ENCODE measurements at places on chromosomes 6 and 20.
A peak's percentile ranks its signal among the peaks of the same experiment; 100 is the strongest.

DNA sequence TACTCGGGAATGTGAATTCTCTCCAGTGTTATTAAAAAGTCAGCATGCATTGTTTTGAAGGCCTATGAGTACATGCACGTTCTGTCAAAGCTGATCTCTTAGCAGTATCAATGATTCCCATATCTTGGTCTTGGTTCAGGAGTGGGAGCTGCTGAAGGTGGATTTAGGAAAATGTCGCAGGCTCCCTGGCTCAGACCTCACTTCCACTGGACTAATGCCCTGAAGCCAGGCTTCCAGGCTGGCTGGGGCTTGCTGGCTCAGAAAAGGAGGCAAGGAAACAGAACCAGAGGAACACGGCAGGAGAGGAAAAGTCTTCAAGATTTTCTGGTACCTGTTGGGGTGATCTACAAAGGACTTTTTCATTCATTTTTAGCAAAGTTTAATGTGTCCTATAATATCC is 81.6 kb downstream of the OLIG3 start:
- no peak for DNase-seq

DNA sequence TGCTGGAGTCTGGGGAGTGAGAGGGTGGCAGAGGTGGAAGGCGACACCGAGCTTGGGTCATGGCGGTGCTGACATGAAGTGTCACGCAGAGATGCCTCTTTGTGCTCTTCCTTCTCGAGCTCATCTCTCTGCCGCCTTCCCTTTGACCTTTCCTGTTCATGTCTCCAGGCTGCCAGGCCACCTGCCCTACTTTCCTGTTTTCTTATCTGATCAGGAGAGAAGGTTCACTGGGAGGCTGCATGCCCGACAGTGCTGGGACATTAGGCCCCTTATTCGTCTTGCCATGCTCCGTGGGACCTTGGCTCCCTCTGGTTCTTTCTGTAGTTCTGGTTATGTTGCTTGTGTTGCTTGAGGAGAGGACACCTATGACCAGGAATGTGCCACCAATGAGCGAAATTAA is 33.2 kb downstream of the CST8 start:
- no peak for DNase-seq

- peak; percentile 81 for DNase-seq
Observed at GRCh38 chr6:27893836-27894807, 18.1 kb downstream of the OR2B2 start.

- DNase-seq, result peak; percentile 77
Observed at GRCh38 chr6:42045538-42046460, 4.5 kb upstream of the TAF8 start.

GRCh38 chr6:150004101-150004782 is 21.1 kb downstream of the RAET1L start:
- DNase-seq, result peak; percentile 80

DNA sequence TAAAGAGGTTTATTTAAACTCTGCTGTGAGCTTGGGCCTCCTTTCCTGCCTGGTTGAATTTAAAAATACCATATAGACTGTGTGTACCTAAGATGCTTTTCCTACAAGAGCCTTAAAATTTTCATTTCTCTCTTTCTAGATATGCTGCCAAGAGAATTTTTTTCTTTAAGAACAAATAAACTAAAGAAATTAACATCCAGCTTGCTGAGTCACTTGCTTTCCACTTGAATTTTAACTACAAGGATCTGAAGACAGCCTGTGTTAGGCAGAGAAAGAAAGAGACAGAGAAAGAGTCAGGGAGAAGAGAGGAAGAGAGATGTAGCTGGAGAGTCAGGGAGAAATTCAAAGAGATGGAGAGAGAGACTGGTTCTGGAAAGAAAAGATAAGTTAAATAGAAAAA is 18.3 kb upstream of the SNAP25 start:
- DNase-seq, result no peak

DNA sequence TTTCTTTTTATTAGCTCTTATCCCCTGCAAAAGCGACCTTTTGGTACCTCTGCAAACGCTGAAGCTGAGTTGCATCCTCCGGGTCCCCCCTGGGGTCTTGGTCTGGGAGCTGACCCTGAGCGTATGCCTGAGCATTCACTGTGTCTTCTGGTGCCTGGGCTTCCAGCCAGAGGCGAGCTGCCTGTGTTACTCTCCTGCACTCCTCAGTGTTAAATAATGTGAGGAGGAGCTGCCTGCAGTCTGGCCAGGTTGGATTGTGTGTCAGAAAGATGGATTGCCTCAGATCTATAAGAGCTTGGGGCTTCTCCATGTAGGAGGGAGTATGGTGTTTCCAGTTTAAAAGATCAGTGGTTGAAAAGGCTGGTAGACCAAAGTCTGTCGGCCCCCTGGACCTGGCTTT is 8.7 kb upstream of the GMPR start:
- DNase-seq, result no peak

DNA sequence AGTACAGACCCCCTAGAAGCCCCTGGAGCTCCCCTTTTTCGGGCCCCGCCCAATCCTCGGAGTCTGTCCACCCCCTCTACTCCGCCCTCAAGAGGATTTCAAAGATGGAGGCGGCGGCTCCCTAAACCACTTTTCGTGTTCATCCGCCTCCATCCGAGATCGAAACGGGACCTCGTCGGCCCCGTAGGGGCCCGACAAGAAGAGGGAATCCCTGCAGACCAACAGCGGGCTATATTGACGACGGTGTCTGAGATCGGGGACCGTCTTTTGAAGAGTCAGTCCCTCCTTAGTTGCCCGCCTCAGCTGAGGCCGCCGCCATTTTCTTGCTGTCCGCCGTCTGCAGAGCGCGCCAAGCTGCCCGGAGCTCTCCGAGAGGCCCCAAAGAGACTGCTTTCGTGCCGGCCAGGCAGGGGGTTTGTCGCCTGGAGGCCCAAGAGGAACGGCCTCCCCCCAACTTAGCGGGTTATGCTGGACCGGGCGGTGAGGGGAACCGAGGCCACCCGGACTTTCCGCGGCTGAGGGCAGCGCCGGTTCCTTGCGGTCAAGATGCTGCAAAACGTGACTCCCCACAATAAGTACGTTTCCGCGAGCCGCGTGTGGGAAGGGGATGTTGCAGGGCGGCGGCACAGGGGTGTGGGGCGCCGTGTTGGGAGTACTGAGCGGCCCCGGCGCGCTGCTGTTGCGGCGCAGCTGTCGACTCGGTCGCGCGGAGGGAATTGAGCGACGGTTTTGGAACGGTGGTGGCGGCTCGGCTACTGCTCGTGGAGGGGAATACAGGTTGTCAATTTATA is 4.2 kb downstream of the BRD2 start:
- DNase-seq, result no peak

Measured in CD4-positive, alpha-beta T cell treated with Interferon gamma for 1 hour (primary cell).